ENCODE measurements at places on chromosomes 1 and 21. TPM values are rescaled to one million over a fixed set of nuclear protein-coding genes. Genes with fewer than 3 reads are reported as not detected.

C8B gene
- total RNA-seq = not detected

BLACAT1 gene
- 0.98 TPM for total RNA-seq

GRCh38 chr1:224182057-224182865, 779 bp upstream of the DEGS1 start:
- no peak for DNase-seq

DNA sequence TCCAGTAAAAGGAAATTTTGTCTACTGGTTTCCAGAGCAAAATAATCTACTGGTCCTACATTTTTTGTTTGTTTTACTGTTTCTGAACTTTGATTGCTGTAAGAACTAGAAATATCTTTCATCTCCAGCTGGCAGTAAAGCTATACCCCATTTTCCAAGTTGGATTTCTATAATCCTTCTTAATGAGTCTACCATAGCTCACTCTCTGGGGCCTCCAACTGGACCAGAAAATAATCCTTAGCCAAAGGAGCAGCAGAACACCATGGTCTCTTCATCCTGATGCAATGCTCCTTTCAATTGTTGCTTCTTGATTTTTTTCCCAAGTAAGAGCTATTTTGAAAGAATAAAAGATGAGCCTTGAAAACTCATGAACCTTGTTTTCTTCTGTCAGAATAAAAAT, 110.0 kb upstream of the COL11A1 start:
- no peak for DNase-seq

- DNase-seq = no peak
These were observed 9.2 kb upstream of the KCNQ4 start for GRCh38 chr1:40774266-40774998.

Data from vagina (tissue), 2 donors.